ENCODE measurements at places on chromosomes 16 and 17.

- no peak for DNase-seq
Observed at GRCh38 chr17:37829592-37830123, 84.8 kb upstream of the HNF1B start.

- no peak for DNase-seq
Observed at GRCh38 chr17:704111-704864, 10.4 kb downstream of the VPS53 start.

DNA sequence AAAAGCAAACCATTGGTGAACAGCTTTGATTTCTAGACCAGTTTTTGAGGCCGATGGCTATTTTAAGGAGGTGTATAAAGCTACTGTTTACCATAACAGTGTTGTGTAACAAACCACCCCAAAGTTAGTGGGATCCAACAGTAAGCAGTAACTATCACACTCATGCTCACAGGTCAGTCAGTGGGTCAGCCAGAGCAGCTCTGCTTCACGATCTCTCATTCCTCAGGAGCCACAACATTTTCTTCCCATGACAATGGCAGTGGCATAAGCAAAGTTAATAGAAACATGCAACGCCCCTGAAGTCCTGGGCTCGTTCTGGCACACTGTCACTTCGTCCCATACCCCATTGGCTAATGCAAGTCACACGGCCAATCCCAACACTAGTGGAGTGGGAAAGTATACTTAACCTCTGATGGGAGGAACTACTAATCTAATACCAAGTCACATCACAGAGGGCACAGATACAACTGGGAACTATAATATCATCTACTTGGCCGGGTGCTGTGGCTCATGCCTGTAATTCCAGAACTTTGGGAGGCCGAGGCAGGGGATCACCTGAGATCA is 28.0 kb upstream of the B4GALNT2 start:
- DNase-seq = no peak

DNA sequence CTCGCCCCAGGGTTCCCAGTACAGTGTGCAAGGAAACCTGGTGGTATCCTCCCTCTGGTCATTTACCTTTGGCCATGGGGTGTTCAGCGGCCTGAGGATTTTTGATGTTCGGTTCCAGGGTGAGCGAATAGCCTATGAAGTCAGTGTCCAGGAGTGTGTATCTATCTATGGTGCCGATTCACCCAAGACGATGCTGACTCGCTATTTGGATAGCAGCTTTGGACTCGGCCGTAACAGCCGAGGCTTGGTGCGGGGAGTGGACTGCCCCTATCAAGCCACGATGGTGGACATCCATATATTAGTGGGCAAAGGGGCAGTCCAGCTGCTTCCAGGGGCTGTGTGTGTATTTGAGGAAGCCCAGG is 1.2 kb downstream of the AOC2 start:
- DNase-seq = no peak

DNA sequence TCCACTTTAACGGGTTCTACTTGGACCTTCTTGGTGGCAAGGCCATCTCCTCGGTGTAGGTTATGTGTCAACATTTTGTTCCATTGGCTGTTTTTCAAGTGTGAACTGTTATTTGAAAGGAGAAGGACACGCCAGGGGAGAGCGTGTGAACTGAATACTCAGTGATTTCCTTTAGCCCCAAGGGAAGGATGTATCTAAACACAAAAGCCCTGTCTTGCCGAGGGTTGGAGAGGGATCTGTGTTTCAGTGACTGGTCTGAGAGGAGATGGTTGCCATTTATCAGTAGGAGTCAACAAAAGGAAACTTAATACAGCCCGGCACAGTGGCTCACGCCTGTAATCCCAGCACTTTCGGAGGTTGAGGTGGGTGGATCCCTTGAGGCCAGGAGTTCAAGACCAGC is 50.0 kb downstream of the USP10 start:
- DNase-seq = no peak

GRCh38 chr17:43878260-43879175 is 28.8 kb downstream of the MPP2 start:
- DNase-seq = no peak

DNA sequence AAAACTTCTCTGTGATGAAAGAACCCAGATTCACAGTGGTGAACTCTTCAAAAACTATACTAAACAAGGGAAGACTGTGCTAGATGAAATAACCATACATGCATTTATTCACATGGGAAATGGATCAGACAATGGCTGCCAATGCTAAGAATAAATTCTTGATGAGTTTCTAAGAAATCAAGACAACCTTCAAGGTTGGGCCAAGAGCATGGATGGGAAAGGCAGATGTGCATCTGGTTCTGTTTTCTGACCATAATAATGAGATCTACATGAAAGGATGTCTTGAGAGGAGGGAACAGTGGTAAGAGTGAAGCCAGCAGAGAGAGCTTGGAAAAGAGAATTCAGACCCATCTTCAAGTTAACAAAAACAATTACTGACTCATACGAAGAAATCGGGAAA is 31.4 kb downstream of the ANKRD11 start:
- no peak for DNase-seq

GRCh38 chr17:29347831-29348629 is 42.1 kb upstream of the TAOK1 start:
- no peak for DNase-seq

Measured in cortex of kidney (tissue), 1 donor.